Nucleus accumbens (tissue), 56 donors: ENCODE measurements at places on chromosomes 13 and 19.
A peak's percentile ranks its signal among the peaks of the same experiment; 100 is the strongest.

DNA sequence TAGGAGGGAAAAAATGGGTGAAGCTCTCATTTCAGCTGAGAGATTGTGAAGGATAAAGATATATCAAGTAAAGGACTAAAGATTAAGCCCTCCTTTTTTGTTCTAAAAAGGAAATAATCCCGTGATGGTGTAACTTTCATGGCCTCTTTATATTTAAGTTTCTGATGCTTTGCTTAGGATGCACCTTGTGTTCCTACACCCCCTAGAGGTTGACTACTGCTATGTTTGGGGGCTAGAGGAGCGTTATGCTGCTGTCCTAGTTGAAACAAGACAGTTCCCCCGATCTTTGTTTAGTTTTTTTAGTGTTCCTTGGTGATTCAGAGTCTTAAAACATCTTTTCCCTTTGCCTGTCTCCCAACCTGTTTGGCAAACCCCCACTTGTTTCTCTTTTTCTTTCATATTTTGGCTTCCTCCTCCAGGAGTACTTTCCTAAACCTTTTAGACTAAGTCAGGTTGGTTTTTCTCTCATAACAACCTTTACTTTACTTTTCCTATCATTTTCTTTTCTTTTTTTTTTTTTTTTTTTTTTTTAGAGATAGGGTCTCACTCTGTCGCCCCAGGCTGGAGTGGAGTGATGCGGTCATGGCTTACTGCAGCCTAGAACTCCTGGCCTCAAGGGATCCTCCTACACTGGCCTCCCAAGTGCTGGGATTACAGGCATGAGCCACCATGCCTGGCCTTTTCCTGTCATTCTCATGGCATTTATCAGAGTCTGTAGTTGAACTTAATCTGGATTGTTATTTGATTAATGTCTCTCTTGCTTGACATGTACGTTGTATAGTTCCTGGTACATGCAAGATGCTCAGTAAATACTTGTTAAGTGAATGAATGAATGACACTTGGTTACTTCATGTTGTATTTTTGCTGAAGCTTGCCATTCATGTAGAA lies 2.8 kb downstream of the UBA2 start:
- DNase-seq: no peak

GRCh38 chr13:28271056-28271840 lies 132.9 kb downstream of the PAN3 start:
- DNase-seq: no peak

DNA sequence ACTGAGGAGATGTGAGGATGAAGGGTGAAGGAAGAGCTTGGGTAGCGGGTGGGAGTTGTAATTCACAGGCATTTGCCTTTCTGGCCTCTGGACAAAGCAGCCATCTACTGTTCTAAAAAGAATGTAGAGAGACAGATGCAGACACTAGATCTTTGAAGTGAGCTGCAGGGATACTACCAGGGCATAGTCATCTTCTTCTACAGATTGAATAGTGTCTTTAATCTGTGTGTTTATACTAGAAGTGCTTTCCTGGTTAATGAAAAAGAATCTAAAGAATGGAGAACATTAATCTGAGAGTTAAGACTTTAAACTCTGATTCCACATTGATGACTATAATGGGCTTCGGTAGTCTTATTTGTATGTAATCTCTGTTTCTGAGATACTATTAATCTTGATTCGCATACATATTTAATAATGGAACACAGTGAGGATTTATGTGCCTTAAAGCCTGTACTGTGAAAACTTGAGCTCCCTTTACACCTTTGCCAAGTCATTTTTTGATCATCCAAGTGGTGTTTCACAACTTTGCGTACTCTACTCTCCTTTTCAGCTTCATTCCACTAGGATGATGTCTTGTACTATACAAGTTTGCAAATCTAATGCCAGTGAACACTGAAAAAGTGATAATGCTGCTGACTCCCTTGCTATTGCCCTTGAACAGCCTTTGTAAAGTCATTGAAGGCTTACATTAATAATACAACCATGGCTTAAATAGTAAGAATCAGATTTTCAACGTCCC lies 2199.4 kb upstream of the PCDH20 start:
- DNase-seq: no peak

DNA sequence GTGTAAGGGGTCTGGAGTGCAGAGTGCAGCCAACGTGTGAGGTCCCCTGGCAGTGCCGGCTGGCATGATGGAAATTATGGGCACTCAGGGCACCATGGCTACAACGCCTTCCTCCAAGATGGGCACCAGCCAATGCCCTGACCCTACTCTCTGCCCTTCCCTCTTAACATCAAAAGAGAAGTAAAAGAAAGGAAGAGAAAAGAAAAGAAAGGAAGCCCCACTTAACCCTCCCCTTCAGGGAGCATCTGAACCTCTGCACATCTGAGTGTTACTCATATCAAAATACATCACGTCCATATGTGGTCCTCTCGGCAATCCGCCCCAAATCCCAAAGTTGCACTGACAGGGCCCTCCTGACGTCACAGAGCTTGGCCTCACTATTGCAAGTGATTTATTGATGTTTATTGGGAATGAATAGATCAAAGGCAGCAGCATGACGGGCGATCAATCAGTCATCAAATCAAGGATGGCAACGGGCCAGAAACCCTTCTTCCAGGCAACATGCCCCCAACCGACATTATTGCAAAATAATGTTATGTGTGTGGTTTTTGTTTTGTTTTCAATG lies 1.3 kb downstream of the TSHZ3 start:
- DNase-seq: no peak

- peak; percentile 53 for DNase-seq
Measured at GRCh38 chr19:39401549-39402345, 4.9 kb upstream of the ZFP36 start.

DNA sequence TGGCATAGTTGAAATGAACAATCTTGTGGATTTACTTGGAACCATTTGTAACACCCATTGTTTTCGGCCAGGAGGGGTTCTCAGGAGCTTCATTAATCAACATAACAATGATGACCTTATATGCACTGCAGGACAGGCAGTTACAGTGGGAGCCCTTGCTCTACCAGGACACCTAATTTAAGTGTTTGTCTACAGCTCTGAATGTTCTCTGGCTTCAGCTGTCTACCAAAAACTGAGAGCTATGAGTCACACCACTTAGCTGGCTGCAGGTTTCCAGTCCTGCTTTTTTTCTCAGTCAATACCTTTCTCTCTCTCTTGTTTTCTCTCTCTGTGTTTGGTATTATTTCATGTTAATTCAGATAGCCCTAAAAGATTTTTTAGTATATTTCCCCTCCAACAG lies 105.4 kb upstream of the MBNL2 start:
- no peak for DNase-seq

GRCh38 chr19:39517432-39517831 lies 2.5 kb downstream of the SELENOV start:
- no peak for DNase-seq

GRCh38 chr13:33865945-33866344 lies 48.0 kb downstream of the RFC3 start:
- DNase-seq: no peak

DNA sequence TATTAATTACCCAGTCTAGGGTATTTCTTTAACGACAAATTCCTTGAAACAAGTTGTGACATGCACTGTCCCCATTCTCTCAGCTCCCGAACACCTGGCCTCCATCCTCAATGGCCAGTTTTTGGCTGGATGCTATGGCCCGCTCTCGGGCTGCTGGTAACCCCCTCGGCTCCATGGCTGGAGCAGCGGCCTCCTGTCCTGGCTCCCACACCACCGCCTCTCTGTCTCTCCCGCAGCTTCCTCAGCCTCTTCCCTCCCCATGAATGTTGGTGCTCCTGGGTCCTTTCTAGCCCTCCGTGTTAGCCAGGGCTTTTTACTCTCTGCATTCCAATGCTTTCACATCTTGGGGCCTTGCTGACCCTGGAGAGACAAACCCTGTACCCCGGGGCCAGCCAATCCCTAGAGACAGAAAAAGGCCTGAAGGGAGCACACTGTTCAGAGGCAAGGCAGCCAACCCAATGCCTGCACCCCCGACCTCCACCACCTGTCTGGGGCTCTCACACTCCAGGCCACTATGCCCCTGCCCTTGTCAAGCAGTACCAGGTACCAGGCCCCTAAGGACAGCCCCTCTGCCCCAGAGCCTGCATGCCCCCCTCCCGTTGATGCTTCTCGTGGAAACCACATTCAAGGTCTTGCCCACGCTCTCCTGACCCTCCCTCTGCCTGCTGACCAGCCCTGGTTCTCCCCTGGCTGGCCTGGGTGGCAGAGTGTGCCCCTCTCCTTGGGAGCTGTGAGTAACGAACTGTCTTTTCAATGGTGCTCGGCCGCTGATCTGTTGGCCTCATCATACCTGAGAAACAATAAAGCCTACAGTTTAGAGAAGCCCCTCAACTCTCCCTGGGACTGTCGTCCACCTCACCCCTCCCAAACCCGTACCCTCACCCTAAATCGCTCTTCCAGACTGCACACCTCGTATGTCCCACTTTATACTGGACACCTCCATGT lies 86.9 kb upstream of the GPR183 start:
- no peak for DNase-seq

DNA sequence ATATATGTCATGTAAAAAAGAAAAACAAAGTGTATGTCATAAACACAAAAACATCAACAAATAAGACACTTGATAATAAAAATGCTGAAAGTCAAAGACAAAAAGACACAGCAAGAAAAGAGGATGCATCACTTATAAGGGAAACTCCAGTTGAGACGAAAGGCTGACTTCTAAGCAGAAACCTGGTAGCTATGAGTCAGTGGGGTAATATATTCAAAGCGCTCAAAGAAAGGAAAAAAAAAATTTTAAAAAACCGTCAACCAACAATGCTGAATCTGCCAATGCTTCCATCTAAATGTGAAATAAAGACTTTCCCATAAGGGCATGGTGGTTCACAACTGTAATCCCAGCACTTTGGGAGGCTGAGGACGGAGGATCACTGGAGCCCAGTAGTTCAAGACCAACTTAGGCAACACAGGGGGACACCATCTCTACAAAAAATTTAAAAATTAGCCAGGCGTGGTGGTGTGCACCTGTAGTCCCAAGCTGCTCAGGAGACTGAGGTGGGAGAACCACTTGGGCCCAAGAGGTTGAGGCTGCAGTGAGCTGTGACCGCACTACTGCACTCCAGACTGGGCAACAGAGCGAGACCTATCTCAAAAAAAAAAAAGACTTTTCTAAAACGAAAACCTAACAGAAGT lies 24.0 kb downstream of the USP12 start:
- DNase-seq: no peak

- DNase-seq: no peak
Measured at GRCh38 chr19:18611327-18612050, 1.2 kb upstream of the TMEM59L start.

DNA sequence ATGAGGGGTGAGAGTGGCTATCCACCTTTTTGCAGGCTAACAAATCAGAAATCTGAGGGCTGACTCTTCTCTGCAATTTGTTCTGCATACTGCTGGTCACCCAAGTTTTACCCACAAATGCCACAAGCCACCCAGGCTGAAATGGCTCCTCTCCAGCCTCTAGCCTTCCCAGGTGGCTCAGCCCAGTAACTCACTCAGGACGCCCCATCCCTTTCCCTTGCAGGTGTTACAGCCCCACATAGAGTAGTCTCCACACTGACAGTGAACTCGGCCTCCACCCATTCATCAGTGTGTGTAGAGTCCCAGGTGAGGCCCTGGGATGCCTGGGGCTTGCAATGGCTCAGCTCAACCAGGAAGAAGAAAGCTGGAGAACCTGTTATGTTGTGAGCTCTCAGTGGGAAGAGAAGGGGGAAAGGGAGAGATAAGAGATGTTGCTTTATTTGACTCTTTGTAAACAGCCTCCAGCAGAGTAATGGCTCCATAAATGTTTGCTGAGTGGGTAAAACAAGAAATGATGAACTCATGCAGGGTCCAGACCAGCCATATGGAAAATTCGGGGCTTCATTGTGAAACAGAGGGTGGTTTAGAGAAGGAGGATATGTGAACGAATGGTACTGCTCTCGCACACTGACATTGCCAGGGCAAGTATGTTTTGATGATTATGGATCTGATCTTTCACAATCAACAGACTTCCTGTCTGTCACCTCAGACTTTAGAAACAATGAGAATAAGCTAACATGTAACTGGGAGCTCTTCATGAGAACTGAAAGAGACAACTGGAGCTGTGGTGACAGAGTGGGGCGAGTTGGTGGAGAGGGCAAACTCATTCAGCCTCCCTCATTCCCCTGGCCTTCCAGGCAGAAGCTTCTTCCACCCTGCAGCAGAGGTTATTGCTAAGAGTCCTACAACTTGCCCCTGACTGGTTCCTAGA lies 74.2 kb upstream of the RFC3 start:
- no peak for DNase-seq

DNA sequence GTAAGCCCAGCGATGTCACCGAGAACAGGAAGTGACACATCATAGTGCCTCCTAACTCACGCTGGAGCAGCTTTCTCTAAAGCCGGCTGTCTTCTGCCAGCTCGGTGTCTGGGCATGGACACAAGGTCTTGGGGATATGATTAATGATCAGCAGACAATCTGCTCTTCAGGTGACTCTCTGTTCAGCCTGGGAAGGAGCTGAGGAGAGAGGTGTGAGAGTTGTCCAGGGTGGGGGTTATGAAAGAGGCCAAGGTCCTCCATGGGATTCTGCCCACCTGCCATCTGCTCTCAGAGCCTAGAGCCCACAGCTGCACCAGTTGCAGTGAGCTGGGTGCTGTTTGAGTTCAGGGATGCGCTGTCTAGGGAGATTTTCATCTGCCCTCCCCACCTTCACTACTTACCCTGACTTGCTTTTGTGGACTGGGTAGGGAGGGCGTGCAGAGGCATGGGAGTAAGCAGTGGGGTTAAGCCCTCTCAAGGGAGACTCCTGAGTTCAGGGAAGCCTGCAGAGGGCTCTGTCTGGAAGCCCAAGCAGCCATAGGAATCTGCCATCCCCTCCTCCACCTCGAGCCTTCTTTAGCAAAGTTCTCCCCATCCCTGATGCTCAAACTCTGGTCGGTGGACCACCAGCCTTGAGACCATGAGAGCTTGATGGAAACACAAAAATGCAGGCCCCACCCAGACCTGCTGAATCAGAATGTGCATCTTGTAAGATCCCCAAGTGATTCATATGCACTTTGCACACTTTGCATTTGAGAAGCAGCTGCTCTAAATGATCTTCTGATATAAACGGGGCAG lies 539.7 kb downstream of the RFC3 start:
- no peak for DNase-seq
